ENCODE measurements at places on chromosomes 6 and 20.
A peak's percentile ranks its signal among the peaks of the same experiment; 100 is the strongest.

DNA sequence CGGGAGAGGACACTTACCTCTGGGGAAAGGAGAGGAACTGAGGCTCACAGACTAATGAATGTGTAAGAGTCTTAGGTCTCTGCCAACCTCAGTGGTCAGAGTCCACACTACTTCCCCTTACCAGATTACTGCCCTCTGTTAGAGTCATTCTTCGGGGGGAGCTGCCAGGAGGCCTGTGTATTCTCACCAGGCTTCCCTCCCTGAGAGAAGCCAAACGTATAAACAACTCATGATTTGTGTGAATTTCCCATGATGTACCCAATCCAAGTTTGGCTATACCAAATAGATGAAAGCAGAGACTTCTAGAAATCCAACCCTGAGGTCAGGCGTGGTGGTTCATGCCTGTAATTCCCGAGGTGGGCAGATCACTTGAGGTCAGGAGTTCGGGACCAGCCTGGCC is 77.1 kb downstream of the SLC2A10 start:
- DNase-seq = no peak

DNA sequence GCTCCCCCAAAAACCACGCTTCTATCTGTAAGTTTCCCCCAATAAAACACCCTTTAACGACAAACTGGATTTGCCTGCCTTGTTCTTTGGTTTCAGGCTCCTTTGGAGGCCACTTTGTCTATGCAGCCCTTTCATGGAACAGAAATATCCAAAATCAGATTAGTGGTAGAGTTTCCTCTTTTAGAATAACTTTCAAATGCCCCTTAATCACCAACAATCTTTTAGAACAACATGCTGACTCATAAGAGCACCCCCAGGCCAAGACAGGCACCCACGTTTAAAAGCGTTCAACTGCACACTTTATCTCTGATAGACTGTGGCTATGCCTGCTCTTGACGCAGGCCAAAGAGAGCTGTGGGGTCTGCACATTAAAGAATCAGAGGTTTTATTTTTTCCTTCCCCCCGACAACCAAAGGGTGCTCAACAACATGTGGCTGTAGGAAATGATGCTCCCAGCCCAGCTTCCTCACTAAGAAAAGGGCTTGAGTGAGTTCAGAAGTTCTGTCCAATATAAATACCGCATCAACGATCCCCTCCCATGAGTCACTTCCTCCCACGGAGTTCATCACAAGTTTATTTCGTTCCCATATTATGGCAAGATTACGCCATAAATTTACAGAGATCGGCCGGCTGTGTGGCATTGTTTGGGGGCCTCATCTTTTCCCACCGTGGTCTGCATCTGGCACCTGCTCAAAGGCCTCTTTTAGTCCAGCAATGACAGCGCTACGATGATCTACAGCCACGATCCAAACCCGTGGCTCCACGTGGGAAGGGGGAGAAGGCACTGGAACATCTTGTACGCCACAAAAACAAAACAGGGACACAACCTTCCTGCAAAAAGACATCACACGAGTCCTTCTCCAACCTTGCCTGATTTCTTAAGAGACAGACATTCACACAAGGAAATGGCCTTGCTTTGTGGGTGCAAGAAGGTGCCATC is 88.8 kb upstream of the NFATC2 start:
- DNase-seq = peak; percentile 8

DNA sequence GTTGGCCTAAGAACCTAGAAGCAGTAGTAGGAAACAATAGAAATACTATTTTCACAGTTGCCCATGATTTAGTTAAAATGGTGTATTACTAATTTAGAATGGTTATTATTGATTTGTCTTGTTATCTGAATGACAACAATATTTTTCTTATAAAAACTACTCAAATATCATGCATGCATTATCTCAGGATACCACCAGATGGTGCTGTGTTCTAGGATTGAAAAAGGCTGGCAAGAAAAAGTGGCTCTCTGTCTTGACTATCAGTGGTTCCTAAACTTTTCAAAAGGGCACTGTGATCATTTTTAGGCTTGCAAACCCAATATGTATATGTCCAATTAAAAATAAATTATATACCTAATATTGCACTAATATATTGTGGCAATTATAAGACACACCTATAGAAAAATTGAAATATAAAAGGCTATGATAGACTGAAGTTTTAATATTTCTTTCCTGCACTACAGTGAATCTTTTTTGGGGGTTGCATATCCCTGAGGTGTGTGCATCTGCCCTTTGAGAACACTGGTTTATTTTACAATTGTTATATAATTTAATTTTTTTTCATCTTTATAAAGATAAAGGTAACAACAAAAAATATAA is 131.7 kb upstream of the MLIP start:
- DNase-seq = no peak

DNA sequence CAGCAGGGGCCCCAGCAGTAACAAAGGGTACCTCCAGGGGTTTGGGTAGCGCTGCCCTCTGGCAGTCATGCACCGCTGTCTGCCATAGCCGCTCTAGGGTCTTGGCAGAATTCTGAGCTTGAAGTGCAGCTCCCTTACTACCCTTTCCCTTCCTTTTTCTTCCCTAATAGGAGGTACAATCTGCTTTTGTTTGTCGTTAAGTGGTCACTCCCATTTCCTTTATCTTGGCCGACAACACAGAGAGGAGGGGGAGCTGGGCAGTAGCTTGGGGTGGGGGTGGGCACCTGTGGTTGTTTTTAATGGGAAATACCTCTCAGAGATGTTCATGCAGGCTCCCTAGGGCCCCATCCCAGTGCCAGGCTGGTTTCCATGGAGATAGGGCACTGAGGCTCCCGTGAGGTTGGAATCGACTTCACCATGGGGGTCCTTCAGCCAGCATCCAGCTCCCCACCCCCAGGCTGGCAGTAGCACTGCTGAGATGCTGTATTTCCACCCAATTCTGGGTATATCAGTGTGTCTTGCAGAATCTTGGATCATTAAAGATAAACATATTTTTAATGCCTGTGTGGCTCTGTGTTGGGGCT is 18.6 kb downstream of the CCDC167 start:
- DNase-seq = no peak

- DNase-seq = no peak
Observed at GRCh38 chr6:168037856-168038255, 40.4 kb downstream of the KIF25 start.

- no peak for DNase-seq
Observed at GRCh38 chr6:119524410-119524809, 174.8 kb upstream of the MAN1A1 start.

DNA sequence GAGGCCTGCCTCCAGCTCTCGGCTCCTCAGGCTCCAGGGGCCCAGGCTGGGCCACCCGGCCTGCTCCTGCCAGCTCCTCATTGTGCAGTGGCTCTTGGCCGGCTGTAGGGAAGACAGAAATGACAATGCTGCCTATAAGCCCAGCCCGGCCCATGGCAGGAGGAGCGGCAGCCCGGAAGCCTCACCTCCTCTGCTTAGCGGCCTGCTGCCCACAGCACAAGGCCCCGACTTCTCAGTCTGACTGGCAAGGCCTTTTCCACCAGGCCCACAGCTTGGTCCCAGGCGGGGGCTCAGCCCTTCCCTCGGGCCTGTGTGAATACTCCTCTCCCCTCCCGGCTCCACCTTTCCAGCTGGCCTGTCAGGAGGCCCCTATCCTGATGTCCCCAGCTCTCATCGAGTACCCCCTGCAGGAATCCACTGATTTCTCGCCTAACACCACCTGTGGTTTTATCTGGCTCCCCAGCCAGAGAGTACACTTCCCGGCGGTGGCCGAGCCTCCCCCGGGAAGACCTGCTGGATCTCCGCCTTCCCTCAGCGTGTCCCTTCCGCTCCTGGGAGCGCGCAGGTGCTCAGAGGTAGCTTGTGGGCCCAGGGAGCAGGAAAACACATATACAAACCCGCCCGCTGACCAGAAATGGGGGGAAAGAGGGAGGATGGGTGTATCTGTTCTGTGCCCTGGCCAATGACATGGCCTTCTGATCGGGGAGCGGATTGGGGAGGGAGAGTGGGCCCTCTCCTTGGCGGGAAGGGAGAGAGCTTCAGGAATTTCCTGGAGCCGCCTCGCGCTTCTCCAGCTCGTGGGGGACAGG is 963 bp downstream of the DDRGK1 start:
- peak; percentile 26 for DNase-seq

DNA sequence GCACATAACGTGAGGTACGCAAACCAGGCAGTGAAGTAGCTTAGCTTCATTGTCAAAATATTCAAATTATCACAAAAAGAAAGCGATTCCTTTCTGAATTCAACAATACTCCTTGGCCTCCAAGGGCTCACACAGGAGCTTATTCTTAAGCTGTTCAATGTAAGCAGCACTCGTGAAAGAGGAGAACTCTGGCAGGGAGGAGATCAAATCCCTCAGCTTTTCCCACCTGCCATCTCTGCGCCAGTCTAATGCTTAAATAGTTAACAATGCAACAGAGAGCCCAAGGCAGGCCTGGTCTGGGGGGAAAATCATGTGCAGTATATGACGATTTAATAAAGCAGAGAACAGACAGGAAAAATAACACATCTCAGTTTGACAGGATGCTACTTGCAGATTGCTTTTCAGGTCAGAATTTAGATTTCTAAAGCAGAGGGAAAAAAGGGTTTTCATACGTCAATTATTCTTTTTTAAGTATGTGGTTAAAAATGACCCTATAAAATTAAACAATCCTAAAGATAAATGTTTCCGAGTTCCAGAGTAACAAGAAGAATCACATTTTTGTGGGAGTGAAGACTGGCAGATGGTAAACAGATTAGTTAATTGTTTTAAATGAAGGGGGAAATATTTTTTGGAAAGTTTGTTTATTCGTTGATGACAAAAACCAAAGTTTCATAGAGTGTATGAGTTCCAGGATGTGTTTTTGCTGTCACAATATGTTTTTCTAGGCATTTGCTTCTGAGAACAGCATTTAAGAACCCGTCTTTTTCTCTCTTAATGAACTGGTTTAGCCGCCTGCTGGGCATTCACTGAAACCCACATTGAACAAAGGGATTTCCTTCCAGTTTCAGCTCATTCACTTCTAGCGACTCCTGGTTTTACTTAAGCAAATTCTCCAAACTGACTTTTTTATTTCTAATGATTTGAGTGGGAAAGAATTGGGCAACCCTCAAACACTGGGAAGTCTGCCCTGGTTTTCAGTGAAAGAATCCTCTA is 45.9 kb downstream of the PLAGL1 start:
- DNase-seq = no peak

- no peak for DNase-seq
Observed at GRCh38 chr6:90076511-90077415, 182.5 kb downstream of the GJA10 start.

- DNase-seq = no peak
Observed at GRCh38 chr6:21461844-21462518, 131.6 kb upstream of the SOX4 start.

DNA sequence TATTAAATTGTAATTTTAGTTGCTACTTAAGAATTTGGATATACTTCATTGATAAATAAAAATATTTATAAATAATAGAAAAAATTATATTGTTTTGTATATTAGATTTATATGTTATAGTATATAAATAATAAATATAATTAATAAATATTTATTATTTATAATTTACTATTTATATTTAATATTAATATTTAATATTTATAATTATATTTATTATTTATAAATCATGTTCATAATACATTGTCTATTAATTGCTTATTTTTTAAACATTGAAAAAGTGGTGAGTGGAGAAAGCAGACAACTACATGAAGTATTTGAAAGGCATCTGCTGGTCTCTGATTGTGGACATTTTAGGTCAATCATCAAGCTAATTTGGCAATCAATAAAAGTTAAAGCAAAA is 464.5 kb downstream of the MMUT start:
- no peak for DNase-seq

DNA sequence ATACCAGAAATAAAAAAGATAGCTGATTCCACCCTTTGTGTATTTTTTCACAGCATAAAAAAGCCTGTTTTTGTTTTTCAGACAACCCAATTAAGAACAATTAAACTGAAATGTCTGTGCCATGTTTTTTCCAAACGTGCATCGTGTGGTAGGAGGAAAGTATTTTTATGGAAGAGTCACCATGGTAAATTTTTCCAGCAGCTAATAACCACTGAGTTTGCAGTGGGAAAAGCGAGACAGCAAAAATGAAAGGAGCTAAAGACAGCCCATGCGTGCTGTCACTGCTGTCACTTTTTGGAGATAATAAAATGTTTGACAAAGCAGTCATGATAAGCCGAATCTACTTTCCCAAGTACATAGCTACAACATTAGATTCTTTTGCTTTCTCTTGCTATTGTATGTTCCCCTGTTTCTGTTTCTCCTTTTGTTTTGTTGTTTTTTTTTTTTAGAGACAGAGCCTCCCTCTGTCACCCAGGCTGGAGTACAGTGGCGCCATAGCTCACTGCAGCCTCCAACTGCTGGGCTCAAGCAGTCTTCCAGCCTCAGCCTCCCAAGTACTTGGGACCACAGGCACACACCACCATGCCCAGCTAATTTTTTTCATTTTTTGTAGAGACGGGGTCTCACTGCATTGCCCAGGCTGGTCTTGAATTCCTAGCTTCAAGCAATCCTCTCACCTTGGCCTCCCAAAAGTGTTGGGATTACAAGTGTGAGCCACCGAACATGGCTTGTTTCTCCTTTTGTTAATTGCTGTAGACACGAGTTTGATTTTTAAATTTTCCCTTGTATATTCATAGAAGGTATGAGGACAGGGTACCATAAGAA is 261.3 kb downstream of the TMEM242 start:
- DNase-seq = no peak

DNA sequence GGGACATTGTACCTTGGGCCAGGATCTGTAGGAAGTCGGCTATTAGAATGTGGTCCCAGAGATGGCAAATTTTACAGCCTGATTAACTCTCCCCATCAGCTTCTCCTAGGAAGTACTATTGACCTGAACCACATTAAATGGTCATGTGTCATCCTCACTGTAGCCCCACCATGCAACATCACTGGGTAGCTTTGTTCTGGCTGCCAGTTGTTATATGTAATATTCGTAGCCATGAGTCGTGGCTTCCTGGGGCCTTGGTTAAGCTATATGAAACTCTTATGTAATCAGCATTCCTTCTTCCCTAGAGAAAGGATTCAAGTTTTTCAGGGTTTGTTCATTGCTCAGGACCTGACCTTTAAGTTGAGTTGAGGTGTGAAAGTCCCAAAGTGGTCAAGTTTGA is 125.7 kb downstream of the ANKS1A start:
- DNase-seq = no peak

DNA sequence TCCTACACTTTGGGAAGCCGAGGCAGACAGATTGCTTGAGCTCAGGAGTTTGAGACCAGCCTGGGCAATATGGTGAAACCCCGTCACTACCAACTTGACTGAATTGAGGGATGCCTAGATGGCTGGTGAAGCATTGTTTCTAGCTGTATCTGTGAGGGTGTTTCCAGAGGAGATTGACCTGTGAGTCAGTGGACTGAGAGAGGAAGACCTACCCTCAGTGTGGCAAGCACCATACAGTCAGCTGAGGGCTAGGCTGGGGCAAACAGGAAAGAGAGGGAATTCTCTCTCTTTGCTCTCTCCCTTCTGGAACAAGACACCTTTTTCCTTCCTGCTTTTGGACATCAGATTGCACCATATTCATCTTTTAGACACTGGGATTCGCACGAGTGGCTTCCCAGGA is 3.7 kb upstream of the ZUP1 start:
- no peak for DNase-seq

DNA sequence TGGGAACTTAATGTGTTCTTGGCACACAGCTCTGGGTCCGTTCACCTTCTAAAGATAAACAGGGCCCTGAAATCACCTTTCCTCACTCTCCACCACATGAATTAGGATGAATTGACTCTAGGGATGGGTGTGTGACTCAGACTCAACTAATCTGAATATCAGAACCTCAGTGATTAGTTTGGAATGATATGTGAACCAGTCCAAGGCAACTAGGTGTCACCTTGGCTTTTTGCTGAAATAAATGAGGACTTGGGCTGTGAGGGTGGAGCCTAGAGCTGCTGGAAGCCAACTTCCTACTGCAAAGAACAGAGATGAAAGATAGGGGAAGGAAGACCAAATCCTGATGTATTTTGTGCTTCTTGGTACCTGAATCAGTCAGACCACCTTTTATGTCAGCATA is 132.0 kb upstream of the RNF24 start:
- DNase-seq = no peak
